ENCODE measurements at places on chromosomes 12 and 14.

- no peak for DNase-seq
These were observed 6.9 kb downstream of the TNFRSF1A start for GRCh38 chr12:6334940-6335450.

GRCh38 chr12:52190860-52191729, 719 bp downstream of the KRT80 start:
- DNase-seq: no peak

DNA sequence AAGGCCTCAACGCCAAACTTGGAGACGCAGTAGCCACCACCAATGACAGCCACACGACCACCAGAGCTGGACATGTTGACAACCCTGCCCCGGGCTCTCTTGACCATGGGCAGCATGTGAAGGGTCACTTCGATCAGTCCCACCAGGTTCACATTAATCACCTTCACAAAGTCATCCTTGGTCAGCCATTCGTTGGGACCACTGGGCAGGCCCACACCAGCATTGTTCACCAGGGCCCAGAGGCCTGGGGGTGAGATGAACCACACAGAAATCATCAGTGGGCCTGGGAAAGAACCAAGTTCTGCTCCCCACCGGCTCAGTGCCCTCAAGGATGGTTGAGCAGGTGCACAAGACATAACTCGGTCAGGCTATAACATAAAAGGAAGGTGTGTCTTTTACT, 4.0 kb downstream of the SDR9C7 start:
- no peak for DNase-seq

- no peak for DNase-seq
These were observed 167.4 kb downstream of the KIF26A start for GRCh38 chr14:104305511-104306449.
